Brain microvascular endothelial cell (primary cell): ENCODE measurements at places on chromosomes 16 and 17.

DNA sequence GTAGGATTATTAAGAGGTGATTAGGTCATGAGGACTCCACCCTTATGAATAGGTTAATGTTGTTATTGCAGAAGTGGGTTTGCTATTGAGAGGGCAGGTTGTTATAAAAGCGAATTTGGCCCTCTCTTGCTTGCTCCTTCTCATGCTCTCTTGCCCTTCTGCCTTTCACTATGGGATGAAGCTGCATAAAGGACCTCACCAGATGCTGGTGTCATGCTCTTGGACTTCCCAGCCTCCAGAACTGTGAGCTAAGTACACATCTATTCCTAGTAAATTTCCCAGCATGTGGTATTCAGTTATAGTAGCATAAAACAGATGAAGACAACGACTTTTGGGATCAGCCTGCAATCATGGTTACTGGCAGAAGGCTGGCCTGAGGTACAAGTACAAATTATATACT is 41.4 kb upstream of the FBXO47 start:
- no peak for DNase-seq

DNA sequence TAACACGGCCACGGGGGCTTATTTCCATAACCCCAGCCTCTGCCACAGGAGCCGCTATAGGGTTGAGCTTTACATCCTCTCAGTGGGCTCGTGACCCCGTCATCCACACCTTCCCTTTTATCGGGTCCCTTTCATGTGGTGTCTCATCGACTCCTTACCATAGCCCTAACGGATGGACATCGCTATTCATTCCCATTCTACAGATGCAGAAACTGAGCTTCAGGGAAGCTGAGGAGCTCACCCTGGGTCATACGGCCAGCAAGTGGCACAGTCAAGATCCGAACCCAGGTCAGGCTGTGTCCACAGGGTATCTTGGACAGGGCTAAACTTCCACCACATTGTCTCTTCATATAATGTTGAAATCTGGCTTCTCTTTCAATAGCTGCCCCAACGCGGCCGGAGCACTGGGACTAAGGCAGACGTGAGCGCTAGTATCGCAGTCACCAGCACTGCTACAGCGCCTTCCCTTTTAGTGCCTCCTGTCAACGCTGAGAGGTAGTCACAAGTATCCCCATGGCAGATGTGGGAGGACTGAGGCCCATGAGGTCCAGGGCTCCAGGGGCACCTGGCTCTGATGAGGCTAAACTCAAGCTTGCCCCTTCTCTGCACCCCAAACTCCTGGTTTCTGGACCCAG is 50.8 kb downstream of the SOCS1 start:
- DNase-seq, result no peak

GRCh38 chr17:63173450-63173849 is 207.4 kb downstream of the TANC2 start:
- no peak for DNase-seq

DNA sequence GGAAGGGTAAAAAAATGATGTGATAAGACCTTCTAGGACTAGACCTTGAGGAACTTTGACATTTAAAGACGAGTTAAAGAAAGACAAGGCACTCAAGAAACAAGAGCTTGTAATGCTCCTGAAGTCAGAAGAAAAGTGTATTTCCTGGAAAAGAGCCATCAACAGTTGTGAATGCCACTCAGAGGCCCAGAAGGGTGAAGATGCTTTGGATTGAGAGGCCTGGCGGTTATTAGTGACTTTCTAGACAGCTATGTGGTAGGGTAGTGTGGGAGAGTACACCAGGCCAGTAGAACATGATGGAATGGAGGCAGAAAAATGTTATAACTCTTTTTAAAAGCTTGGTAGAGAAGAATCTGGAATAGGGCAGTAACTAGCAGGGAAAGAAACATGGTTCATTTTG is 34.1 kb upstream of the ANKFN1 start:
- DNase-seq, result no peak

DNA sequence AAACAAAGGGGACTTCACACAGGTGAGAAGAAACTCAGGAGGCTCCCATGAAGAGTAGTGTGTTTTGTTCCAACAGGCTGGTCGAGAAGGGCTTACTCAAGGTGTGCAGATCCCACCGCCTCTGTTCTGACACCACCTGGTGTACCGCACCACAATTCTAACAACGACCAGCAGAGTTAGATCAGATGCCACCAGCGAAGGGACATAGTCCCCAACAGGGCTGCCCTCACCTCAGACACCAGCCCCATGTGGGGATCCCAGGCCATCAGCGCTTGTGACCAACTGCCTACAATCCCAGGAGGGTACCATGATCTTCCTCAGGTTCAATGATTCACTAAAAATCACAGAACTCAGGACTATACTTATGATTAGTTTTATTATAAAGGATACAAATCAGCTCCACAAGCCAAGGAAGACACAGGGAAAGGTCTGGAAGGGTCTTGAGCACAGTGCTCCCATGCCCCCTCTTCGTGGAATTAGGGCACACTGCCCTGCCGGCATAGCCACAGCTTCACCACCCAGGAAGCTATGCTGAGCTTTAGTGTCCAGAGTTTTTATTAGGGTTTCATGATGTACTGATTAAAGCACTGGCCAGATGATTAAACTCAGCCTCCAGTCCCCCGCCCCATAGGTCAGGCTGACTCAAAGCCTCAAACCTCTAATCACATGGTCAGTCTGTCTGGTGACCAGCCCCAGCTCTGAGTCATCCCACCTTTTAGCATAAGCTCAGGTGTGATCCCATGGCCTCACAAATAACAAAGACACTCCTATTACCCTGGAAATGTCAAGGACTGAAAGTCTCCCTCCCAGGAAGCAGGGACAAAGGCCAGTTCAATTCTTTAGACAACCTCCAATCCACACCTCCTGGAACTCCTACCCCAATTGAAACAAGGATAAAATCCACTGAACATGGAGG is 26.0 kb downstream of the TRIM25 start:
- DNase-seq, result no peak

- no peak for DNase-seq
These were observed 49.2 kb downstream of the MRTFB start for GRCh38 chr16:14120335-14120734.

- no peak for DNase-seq
These were observed 81.8 kb upstream of the TOB1 start for GRCh38 chr17:50947782-50948543.

GRCh38 chr16:25224731-25225319 is 8.1 kb downstream of the AQP8 start:
- DNase-seq, result no peak

GRCh38 chr17:57892146-57892819 is 42.4 kb upstream of the MRPS23 start:
- DNase-seq, result peak; percentile 82

- no peak for DNase-seq
These were observed 63.6 kb upstream of the NFAT5 start for GRCh38 chr16:69501956-69502745.

DNA sequence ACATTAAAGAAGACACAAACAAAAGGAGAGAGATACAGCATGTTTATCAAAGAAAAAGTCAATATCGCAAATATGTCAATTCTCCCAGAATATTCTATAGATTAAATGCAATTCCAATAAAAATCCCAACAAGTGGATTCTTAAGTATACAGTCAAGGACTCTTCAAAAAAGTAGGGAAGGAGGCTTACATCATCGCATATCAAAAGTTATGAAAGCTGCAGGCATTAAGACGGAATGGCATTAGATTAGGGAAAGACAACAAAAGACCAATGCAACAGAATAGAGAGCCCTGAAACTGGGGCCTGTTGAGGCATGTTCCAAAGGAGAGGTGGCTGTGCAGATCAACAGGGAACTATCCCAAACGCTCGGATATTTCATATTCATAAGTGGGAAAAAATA is 76.0 kb downstream of the MARCHF10 start:
- no peak for DNase-seq

GRCh38 chr17:59842901-59843652 is 49.7 kb downstream of the TUBD1 start:
- peak; percentile 95 for DNase-seq

GRCh38 chr16:57123974-57124674 is 31.7 kb downstream of the CPNE2 start:
- DNase-seq, result no peak

DNA sequence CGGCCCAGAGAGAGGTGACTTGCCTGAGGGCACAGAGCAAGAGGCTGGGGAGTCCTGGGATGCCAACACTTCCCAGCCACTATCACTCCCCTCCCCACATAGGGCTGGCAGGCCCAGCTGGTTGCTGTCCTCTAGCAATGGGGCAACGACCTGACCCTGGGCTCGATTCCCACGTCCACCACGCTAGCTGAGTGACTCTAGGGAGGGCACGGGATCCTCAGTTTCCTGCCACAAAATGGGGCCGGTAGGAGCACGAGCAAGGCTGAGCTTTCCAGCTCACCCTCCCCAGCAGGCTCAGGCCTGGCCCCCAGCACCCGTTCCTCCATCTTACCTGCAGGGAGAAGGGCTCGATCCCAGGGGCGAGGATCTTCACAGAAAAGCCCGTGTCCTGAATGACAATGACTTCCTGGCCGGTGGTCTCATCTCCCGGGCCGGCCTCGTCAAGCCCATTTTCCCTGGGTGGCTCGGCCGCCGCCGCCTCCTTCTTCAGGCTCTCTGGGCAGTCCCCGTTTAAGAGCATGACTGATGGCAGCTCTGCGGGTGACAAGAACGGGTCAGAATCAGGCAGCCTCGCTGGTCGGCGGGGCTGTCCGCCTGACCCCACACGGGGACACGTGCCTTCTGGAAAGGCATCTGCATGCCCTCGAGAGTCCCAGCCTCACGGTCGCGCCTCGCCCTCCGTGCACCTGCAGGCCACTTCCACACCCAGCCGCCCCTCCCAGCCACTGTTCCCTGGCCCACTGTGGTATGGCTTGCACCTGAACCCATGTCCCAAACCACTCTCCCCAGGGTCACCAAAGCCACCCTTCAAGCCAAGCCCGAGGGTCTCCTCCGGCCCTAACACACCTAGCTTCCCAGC is 7.3 kb downstream of the CLUH start:
- no peak for DNase-seq

- no peak for DNase-seq
These were observed 31.3 kb upstream of the KSR1 start for GRCh38 chr17:27424941-27425340.

- DNase-seq, result no peak
These were observed 31.0 kb downstream of the CCT6B start for GRCh38 chr17:34930283-34930682.

DNA sequence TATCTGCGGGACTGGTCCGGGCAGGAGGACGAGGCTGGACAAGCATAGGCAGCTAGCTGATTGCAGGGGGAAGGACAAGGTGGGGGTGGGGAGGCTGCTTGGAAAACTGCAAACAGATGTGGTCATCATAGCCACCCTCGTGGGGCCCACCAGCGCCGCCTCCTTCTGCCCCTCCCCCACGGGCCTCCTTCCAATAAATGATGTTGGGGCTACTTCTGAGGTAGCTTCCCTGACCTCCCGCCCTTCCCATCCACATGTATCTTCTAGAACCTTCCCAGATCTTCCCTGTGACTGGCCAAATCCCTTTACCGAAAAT is 12.3 kb upstream of the CDC42EP4 start:
- DNase-seq, result no peak

GRCh38 chr17:18108401-18109312 is at the start of gene MYO15A:
Gene MYO15A (plus strand): TSS chr17:18108756. CDS start chr17:18118801, 10,045 bp downstream.
- DNase-seq, result no peak

- no peak for DNase-seq
These were observed 13.6 kb downstream of the PLK1 start for GRCh38 chr16:23692190-23692837.

- DNase-seq, result no peak
These were observed 56.5 kb downstream of the COPRS start for GRCh38 chr17:31802502-31802901.

DNA sequence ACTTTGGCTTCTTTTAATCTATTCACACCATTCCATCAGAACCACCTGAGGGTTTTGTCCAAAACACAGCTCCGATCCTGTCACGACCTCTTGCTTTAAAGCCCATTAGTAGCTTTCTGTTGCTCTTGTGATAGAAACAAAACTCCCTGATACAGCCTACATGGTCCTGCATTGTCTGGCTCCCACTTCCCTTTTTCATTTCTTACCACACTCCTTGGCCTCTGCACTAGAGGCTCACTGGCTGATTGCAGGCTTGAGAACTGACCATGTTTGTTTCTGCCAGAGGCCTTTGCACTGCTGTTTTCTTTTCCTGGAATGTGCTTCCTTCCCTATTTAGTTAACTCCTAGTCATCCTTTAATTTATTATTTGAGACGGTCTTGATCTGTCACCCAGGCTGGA is 23.7 kb downstream of the IST1 start:
- no peak for DNase-seq

GRCh38 chr17:11318207-11318606 is 77.2 kb downstream of the SHISA6 start:
- DNase-seq, result no peak

GRCh38 chr16:75273054-75273925 is 21.9 kb upstream of the BCAR1 start:
- DNase-seq, result no peak

DNA sequence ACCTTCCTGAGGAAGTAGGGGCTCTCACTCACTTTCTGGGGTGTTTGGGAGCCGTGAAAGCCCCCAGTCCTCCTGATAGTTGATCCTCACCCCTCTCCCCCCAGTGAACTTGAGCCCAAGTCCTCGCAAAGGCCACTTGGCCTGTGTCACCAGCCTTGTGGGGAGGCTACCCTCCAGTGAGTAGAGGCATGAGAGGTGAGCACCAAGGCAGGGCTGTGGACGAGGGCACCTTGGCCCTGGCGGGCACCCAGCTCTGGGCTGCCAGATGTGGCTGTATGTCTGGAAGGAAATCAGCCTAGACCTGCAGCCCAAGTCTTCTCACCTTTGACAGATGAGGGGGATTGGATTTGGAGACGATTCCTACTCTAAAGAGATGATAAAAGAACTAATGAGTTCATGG is 3.1 kb downstream of the TTYH2 start:
- no peak for DNase-seq

DNA sequence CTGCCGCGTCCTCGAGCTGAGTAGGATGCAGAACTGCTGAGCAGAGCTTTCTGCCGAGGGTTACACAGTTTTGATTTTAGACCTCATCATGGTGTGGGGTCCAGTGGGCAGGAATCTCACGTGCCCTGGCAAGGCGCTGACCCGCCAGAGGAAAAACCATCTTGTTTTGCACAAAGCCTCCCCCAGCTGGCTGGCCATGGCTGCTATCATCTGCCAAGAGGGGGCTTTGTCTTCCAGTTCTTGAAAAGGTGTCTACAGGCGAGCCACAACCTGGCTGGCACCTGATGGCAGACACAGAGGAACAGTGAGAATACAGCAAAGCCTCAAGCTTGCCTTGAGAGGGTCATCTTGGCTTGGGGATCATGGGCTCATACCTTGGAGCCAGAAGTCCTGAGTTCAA is 118.3 kb downstream of the CMIP start:
- no peak for DNase-seq

DNA sequence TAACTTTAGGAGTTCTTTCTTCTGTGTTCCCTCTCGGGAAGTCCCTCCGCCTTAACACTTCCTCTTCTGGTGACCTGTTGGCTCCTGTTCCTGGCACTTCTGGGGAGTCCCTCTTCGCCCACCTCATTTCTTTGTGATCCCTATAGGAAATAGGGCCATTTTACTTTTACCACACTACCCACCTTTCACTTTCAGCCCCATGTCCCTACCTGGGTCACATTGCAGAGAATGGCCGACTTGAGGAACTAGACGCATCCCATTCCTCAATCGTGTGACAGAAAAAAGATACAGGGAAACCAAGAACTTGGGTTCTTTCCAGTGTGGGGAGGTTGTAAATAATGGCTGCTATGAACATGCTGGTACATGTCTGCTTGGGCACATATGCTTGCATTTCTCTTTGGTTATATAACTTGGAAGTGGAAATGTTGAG is 6.6 kb downstream of the IL21R start:
- DNase-seq, result no peak

GRCh38 chr17:45983614-45984310 is 15.3 kb upstream of the STH start:
- no peak for DNase-seq
